Central memory CD4-positive, alpha-beta T cell (primary cell): ENCODE measurements at places on chromosomes 16 and 17.

- no peak for DNase-seq
Observed at GRCh38 chr16:10497132-10498101, 83.0 kb downstream of the EMP2 start.

DNA sequence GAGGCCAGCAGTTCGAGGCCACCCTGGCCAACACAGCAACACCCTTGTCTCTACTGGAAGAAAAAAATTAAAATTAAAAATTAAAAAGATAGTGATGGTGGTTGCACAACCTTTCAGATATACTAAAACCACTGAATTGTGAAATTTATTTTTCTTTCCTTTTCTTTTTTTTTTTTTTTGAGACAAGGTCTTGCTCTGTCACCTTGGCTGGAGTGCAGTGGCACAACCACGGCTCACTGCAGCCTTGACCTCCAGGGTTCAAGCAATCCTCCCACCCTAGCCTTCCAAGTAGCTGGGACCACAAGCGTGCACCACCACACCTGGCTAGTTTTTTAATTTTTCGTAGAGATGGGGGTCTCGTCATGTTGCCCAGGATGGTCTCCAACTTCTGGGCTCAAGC is 254.4 kb downstream of the SLC39A11 start:
- DNase-seq = no peak

GRCh38 chr16:10791048-10791447 is 27.5 kb downstream of the TVP23A start:
- no peak for DNase-seq

GRCh38 chr16:13779676-13780075 is 140.3 kb upstream of the ERCC4 start:
- no peak for DNase-seq

DNA sequence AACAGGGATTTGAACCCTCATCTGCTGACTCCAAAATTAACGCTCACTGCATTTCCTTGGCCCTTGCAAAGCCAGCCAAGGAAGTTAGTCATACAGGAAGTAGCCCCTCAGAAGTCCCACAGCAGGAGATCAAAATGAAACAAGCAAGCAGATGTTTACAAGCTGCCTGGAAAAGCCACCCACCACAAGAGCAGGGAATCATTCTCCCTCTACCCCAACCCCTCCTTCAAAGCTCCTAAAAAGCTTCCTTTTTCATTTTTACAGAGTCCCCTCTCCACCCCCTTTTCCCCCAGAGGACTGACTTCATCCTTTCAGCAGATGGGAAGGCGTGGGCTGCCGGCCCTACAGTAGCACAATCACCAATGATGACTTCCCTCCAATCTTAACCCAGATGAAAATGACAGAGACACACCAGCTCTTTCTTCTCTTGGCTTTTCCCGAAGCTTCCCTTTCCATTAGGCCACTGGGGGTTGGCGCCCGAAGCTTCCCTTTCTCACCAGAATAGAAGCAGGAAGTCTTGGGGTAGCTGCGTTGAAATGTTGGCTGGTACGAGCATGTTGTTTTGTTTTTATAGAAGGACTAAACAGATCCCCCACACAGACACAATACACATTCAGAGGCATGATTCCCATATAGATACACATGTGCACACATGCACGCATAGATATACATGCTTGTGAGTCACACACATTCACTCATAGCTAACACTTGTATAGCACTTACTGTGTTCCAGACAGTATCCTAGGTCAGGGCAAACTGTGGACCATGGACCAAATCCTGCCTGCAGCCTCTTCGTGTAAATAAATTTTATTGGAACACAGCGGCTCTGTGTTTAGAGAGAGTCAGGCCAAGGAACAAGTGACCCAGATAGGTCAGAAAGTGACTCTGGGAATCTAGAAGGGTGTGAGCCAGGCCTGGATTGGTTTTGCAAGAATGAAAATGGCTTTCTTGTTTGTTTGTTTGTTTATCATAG is 17.4 kb downstream of the ITPRIPL2 start:
- no peak for DNase-seq

GRCh38 chr16:23803591-23804123 is 32.1 kb upstream of the PRKCB start:
- DNase-seq = peak; percentile 57

- DNase-seq = no peak
Observed at GRCh38 chr17:17091856-17092756, 49.8 kb downstream of the MPRIP start.

- DNase-seq = no peak
Observed at GRCh38 chr16:50932348-50932935, 190.6 kb downstream of the CYLD start.

DNA sequence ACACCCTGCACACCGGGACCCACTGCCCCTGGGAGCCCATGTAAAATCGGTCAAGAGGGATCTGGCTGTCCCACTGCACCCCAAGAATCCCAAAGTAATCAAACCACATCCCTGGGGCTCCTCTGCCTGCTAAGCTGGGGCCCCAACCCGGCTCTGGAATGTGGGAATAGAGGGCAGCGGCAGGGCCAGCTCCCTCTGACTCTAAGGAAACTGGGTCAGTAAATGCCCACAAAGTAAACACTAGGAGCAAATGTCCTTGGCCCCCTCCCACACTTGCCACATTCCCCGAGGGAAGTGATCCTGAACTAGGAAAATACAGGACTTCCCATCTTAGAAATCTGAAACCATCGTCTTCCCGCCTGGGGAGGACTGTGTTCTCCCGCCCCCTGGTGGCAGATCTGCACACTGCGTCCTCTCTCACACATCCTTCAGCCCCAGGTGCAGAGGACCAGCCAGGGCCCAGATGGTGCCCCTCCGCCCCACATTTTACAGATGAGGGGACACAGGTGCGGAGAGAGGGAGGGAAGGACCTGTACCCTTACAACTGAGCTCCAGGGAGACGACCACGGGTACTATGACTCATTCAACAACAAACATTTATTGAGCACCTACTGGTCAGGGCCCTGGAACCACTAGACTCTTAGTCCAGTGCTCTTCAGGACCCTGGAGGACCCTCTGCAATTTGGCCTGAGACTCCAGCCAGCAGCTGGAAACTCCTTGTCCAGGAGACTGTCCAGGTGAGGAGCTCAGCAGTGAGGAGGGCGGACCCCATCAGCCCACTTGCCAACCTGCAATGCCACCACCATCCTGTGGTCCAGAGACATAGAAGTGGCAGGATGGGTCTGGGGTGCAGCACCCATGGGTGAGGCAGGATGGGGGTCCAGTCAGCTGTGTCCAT is 10.1 kb downstream of the P3H4 start:
- peak; percentile 52 for DNase-seq

DNA sequence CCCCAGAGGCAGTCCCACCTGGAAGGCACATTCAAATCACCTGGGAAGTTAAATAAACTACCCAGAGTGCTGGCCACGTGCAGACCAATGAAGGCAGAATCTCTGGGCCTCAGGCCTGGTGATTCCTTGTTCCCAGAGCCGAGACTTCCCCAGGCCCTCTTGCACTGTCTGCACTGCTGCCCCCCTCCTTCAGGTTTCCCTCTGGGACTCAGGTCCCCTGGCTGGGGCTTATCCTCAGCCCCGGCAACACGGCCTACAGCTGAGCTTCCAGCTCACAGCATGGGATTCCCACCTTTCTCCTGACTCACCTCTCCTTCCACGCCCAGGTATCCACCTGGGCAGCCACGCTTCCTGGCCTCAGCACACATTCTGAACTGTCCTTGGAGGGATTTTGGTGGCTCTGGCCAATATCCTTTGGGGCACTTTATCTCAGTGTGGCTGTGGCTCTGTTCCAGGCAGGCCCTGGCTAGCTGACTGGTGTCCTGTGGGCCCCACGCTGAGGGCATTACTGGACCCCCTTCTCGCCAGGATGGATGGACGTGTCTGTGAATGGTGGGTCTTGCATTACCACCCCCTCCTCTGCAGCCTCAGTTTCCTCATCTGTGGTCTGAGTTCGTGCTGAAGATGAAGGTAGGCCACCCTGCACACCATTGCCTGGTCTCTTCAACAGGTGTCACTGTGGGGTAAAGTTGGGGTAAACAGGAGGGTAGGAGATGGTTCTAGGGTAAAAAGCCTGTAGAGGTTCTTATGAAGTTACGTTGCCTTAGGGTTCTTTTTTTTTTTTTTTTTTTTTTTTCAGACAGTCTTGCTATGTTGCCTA is 165.7 kb downstream of the IRF8 start:
- DNase-seq = no peak

- no peak for DNase-seq
Observed at GRCh38 chr17:77349976-77350830, 209.4 kb downstream of the SEC14L1 start.

- no peak for DNase-seq
Observed at GRCh38 chr16:88281858-88282563, 100.7 kb upstream of the ZNF469 start.

- DNase-seq = no peak
Observed at GRCh38 chr16:84351630-84352029, 16.7 kb upstream of the ATP2C2 start.

DNA sequence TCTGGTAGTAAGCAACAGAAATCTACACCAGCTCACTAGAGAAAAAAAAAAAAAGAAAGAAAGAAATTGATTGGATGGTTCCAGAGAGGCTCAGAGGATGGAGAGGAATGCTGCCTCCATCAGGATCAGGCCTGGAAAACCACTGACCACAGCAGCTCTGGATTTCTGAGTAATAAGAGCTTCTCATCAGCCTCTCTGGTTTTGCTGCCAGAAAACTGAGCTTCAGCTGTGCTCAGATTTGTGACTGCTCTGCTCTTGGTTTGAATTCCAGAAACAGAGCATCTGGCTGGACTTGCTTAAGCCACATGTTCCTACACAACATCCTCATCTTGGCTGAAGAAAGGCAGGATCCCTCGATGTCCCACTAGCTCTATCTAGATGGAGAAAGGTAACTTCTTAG is 25.9 kb downstream of the IRX6 start:
- DNase-seq = no peak

DNA sequence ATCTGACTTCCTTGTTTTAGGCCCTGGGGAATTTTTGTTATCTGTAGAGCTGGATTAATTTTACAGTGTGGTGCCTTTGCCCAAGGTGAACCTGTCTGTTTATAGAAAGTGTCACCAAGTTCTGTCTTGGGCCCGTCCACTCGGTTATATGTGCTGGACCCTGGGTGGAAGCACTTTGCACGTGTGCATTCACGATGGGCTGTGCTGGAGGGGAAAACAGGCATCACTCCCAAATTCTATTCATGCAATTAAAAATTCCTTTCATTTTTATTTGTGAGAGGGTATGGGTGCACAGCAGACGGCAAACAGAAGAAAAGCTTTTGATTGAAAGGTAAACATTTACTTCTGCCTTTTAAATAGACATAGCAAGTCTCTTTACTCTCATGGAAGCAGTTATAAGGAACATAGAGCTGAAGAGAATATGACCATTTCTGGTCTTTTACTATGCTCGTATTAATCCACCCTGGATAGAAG is 101.2 kb downstream of the WWOX start:
- no peak for DNase-seq

DNA sequence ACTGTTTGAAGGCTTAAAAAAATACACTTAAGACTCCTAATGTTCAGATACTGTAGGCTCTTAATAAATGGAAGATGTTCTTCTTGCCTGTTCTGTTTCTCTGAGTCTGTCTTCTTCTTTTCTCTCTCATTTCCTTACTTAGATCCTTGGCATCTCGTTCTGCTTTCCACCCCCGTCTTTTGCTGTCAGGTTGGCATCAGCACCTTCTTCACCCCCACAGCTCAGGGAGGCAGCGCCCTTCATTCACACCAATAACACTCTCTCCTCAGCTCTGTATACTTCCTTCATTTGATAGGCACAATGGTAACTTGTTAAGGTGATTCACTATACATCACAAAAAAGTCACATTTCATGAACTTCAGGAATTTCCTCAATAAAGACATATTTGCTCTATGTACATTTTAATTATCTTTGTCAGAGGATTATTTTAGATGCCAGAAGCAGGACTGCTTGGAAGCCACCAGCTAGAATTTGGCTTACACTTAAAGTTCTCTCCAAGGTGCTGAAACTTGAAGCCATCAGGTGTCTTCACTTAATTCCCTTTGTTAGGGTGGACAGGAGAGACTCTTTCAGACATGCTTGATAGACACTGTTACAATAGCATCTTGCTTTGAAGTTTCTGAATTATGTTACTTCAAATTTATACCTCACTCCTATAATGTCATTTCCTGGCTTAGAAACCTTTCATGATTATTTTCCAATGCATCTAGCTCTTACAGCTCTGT is 670.1 kb upstream of the C16orf82 start:
- no peak for DNase-seq

GRCh38 chr16:83592778-83593177 is 215.0 kb upstream of the HSBP1 start:
- DNase-seq = no peak

GRCh38 chr17:31391496-31391949 is at the start of gene RAB11FIP4:
RAB11FIP4 (plus strand) TSS chr17:31391675; CDS start chr17:31391853, 178 bp downstream.
- no peak for DNase-seq

GRCh38 chr17:63840591-63841349 is 1.7 kb downstream of the SMARCD2 start:
- DNase-seq = no peak

- DNase-seq = no peak
Observed at GRCh38 chr17:37826497-37827430, 81.9 kb upstream of the HNF1B start.

- DNase-seq = peak; percentile 75
Observed at GRCh38 chr17:13594762-13595598, 6.7 kb downstream of the HS3ST3A1 start.

- DNase-seq = no peak
Observed at GRCh38 chr16:14569213-14569612, 60.8 kb downstream of the PARN start.

- no peak for DNase-seq
Observed at GRCh38 chr16:13245713-13246377, 344.4 kb downstream of the SHISA9 start.

DNA sequence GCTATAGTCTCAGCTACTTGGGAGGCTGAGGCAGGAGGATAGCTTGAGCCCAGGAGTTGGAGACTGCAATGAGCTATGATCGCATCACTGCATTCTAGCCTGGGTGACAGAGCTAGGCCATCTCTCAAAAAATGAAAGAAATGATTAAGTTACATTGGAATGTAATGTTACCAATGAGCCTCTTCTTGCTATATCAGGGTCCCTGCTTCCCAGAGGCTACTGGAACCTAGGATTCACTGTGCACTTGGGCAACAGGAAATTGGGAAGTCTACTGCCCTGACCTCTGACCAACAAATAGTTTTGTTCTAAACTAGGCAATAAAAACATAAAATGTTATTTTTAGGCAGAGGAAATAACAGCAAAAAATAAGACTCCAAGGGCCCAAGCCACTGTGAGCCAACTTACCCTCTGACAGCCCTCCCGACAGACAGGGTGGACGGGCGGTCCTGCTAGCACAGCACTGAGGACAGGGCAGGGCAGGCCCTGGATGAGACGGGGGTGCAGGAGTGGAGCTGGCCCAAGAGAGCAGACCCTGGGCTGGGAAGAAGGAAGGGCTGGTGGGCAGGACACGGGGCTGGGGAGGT is 27.5 kb downstream of the NSMCE1 start:
- no peak for DNase-seq

DNA sequence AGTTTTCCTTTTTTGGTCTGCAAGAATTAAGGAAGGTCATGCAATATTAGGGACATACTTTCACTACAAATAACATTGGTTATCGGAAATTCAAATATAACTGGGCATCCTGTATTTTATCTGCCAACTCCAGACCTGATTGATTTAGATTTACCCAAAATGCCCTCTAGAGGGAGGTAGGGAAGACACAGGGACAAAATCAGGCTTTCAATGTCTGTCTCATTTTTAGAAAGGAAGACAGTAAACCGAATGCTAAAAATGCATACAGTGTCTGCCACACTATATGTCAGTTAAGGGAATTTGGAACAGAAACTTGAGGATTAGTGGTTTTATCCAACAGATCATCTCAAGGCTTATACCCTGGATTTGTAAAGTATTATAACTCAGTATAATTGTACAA is 161.7 kb upstream of the SOX9 start:
- DNase-seq = no peak

- no peak for DNase-seq
Observed at GRCh38 chr17:12053552-12053951, 32.9 kb downstream of the MAP2K4 start.
